ENCODE measurements at places on chromosomes 2 and 18. TPM values are rescaled to one million over a fixed set of nuclear protein-coding genes. Genes with fewer than 3 reads are reported as not detected.

The C1QL2 gene
- not detected for total RNA-seq

The PDK1 gene
- 22.0 TPM for total RNA-seq

The ZNF521 gene
- not detected for total RNA-seq

The CIB4 gene
- total RNA-seq, result not detected

The ARHGEF33 gene
- 0.12 TPM for total RNA-seq

The RAB6C gene
- not detected for total RNA-seq

The OST4 gene
- total RNA-seq, result 390 TPM

The PTPRN gene
- not detected for total RNA-seq

The KIAA2012 gene
- not detected for total RNA-seq

The DOK6 gene
- total RNA-seq, result not detected

The CD207 gene
- not detected for total RNA-seq

The EHD3 gene
- total RNA-seq, result 3.1 TPM

The AKAIN1 gene
- total RNA-seq, result not detected

The CRACDL gene
- total RNA-seq, result 1.2 TPM

The ZAP70 gene
- total RNA-seq, result 346 TPM

The DCC gene
- total RNA-seq, result not detected

The EFEMP1 gene
- total RNA-seq, result not detected

The SYT4 gene
- total RNA-seq, result not detected

The VPS4B gene
- total RNA-seq, result 86.6 TPM

The IL36A gene
- total RNA-seq, result 0.32 TPM

The IL36RN gene
- total RNA-seq, result not detected

The ZNF892 gene
- 3.2 TPM for total RNA-seq

The EVX2 gene
- total RNA-seq, result not detected

The PTPN18 gene
- 86.2 TPM for total RNA-seq

The CHPF gene
- total RNA-seq, result 19.5 TPM

The POMC gene
- total RNA-seq, result 3.4 TPM

The AQP12A gene
- not detected for total RNA-seq

The MYOM1 gene
- 1.6 TPM for total RNA-seq

The CTAGE1 gene
- not detected for total RNA-seq

The ATP6V1B1 gene
- total RNA-seq, result not detected

The C2orf78 gene
- total RNA-seq, result not detected

The COL4A4 gene
- total RNA-seq, result not detected

The UGT1A5 gene
- total RNA-seq, result not detected

The IL1F10 gene
- total RNA-seq, result not detected

The CRYGD gene
- not detected for total RNA-seq

The SATB2 gene
- 0.10 TPM for total RNA-seq

The SCYGR4 gene
- total RNA-seq, result not detected

The KATNAL2 gene
- total RNA-seq, result not detected

The RMND5A gene
- 25.6 TPM for total RNA-seq

The PSMA8 gene
- total RNA-seq, result 0.27 TPM

The FOXD4L1 gene
- total RNA-seq, result 0.10 TPM

The KCNIP3 gene
- not detected for total RNA-seq

The NPHP1 gene
- total RNA-seq, result 0.15 TPM

The MYL12A gene
- total RNA-seq, result 692 TPM

The ELAC1 gene
- total RNA-seq, result 7.1 TPM

The MC5R gene
- 0.15 TPM for total RNA-seq
